ENCODE measurements at places on chromosomes 12 and 14. TPM values are rescaled to one million over a fixed set of nuclear protein-coding genes. Genes with fewer than 3 reads are reported as not detected.

ITGA5 gene
- 78.4 TPM for total RNA-seq

- DNase-seq = no peak
Observed at GRCh38 chr14:104876251-104876699, 11.2 kb downstream of the CEP170B start.

DNA sequence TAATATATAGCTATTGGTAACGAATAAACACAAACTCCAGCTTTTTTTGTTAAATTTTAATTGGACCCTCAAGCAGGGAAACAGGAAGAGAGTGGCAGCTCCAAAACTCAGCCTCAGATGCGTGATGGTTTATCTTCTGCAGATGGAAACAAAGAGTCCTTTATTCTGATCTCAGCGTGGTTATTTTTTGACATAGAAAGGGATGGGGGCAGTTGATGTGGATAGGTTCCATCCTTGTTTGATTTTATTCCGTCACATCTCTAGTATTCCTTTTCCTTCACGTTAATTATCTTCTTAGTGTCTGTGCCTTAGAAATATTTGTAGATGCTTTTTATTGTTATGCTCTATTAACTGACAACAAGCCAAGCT, 447.6 kb upstream of the SEL1L start:
- DNase-seq = no peak

GRCh38 chr12:76025601-76026575, 5.7 kb downstream of the PHLDA1 start:
- DNase-seq = no peak

RBP5 gene
- total RNA-seq = 3.7 TPM

DNA sequence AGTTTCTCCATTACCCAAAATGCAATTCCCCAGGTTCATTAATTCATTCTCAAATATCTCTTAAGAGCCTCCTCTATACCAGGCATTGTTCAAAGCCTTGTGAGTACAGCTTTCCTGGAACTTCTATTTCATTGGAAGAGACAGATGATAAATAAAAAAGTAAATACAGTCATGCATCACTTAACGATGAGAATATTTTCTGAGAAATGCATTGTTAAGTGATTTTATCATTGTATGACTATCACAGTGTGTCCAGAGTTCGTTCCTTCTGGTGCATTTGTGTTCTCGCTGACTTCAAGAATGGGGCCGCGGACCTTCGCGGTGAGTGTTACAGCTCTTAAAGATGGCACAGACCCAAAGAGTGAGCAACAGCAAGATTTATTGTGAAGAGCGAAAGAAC, 66.0 kb downstream of the ANO4 start:
- no peak for DNase-seq

DNA sequence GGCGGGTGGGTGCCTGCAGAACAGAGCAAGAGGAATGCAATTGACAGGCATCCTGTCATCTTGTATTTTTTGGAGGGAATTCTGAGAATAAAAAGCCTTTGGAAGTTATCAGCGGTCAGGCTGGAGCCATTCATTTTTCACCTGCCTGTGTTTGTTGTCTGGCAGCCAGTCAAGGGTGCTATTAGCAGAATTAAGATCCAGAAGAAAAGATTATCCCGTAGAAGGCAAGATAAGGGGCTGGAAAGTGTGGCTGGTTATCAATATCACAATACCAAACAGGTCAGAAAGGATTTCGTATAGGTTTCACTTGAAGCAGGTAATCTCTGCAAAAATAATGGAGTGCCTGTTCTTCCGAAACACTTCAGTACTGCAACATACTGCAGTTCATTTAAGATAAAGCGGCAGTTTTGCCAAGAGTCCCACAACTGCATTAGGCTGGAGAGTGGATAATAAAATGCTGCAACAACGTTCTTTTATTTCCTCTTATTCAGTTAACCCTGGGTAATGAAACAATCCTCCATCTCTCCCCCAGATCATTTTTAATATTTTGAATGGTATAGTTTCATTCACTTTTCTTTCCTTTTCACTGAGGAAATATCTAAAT, 171.2 kb upstream of the CDKN3 start:
- DNase-seq = no peak

GRCh38 chr14:105196265-105196960, 15.3 kb upstream of the NUDT14 start:
- DNase-seq = no peak

NDRG2 gene
- total RNA-seq = 137 TPM

GRCh38 chr12:54216797-54217661, 28.2 kb upstream of the SMUG1 start:
- peak; percentile 90 for DNase-seq

RDH5 gene
- 91.4 TPM for total RNA-seq

DNA sequence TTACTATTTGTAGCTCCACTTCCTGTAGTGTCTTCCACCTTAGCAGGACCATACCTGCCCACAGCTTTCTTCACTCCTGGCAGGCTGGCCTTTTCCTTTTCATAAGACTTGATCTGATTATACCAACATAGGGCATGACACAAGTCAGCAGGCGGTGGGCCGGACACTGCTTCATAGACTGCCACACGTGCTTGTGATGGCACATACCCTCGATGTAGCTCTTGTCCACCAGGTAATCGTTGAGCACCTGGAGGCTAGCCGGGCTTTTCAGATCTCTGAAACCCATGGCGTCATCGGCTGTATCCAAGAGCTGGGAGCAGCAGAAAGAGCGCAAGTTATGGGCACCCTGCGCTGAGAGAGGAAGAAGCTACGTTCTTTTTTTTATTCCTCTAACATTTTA, 53.7 kb upstream of the TMEM263 start:
- no peak for DNase-seq

DNA sequence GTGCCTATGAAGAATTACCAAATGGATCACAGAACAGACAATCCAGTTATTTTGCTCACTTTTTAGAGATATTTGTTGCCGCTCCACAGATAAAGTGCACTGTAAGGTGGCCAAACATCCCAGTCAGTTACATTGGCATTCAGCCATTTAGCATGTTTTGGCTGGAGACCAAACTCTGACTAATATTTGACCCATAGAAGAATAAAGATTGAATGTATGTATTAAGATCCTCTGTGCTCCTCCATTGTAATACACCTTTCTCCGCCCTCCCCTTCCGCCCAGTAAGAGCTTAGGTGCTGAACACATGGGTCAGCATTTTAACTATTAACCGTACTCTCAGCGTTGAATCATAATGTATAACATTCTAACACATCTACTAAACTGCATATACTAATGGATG, 163.4 kb downstream of the ANO6 start:
- DNase-seq = no peak

- DNase-seq = no peak
Observed at GRCh38 chr12:1587927-1588574, 6.3 kb downstream of the FBXL14 start.

CAPZA3 gene
- total RNA-seq = not detected

CACNA2D4 gene
- 19.3 TPM for total RNA-seq

WSCD2 gene
- not detected for total RNA-seq

DNA sequence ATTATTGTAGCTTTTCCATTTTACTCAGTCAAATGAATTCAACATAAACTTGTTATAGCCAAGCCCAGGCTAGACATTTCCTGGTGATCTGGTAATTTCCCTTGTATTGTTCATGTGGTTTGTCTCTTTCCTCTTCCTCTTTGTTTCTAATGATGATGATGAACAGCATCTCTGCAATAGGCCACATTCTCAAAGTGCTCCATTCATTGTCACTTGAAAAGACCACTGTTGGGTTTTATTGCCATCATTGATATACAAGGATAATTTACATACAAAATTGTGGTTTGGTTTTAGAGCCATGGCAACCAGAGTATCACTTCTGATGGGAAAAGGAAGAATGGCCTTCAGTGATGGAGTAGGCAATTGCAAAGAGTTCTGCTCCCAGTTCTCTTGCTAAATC, 379.3 kb downstream of the RGS6 start:
- DNase-seq = no peak

DNA sequence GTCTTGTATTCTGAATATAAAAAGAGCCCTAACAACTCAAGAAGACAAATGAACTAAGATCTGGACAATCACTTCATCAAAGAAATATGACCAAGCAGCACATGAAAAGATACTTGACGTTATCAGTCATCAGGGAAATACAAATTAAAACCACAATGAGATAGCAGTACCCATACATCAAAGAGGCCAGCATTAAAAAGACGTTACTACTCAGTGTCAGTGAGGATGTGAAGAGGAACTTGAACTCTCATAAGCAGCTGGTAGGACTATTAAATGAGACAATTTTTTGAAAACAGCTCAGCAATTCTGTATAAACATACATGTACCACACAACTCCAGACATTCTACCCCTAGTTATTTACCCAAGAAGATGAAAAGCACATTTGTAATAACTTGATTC, 55.9 kb downstream of the FERMT2 start:
- DNase-seq = no peak

- DNase-seq = peak; percentile 29
Observed at GRCh38 chr12:31005944-31006361, 67.7 kb upstream of the DDX11 start.

GRCh38 chr14:96217376-96217913, 12.8 kb downstream of the BDKRB2 start:
- no peak for DNase-seq

CCDC198 gene
- total RNA-seq = not detected

- no peak for DNase-seq
Observed at GRCh38 chr14:22981876-22982476, 375 bp downstream of the AJUBA start.

- no peak for DNase-seq
Observed at GRCh38 chr14:100261621-100262020, 22.7 kb downstream of the YY1 start.

GRCh38 chr12:20415641-20416040, 47.3 kb downstream of the PDE3A start:
- no peak for DNase-seq

DNA sequence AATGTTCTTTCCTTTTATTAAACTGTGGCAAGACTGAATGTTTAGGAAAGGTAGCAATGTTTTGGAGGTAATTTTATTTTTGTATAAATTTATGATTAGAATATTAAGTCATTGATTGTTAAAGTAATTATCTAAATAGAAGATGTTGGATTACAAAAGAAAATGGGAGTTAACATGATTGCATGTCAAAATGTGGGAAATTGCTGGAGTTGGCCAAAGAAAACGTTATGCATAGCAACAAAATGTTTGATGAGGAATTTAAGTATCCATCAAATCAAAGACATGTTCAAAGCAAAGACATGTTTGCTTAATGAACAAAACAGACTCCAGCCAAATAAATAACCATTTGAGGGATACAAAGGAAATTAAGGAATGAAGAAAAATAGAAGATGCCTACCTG, 3.2 kb upstream of the MLH3 start:
- no peak for DNase-seq

EFS gene
- 2.1 TPM for total RNA-seq

BCL11B gene
- 10.2 TPM for total RNA-seq

CDCA3 gene
- total RNA-seq = 47.5 TPM

DNA sequence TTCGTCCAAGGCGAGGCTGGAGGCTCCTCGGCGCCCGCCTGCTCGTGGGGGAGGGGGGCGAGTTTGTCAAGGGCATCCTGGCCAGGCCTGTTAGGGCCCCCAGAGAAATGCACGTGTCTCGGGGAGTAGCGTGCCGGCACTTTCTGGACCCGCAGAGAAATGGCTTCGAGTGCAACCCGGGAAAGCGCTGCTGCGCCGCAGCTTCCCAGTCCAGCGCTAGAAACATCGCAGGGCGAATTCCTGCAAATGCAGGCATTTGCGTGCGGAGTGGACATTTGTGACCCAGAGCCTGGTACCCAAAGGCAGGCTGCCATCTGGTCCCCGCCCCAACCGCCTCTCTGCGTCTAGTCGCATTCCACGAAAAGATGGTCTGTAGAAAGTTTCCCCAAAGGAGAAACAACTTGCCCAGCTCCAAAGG, 756 bp downstream of the LGR5 start:
- no peak for DNase-seq

DNA sequence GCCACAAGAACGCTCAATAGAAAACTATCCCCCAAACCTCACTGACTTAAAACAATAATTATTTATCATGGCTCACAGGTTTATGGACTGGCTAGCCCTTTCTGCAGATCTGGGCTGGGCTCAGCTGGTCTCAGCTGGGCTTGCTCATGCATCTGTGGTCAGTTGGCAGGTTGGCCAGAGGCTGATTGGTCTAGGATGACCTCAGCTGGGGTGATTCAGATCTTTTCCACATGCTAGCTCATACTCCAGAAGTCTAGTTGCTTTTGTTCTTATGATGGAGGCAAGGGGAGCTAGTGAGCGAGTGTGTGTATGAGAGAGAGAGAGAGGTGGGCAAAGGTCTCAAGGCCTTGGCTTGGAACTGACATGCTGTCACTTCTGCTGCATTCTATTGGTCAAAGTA, 181.2 kb upstream of the NRXN3 start:
- DNase-seq = no peak
